ENCODE measurements at places on chromosomes 4 and X.

GRCh38 chr4:17117746-17118145 is 219.3 kb upstream of the LDB2 start:
- no peak for DNase-seq

GRCh38 chrX:45771560-45772340 is 571.1 kb upstream of the DIPK2B start:
- DNase-seq = no peak

DNA sequence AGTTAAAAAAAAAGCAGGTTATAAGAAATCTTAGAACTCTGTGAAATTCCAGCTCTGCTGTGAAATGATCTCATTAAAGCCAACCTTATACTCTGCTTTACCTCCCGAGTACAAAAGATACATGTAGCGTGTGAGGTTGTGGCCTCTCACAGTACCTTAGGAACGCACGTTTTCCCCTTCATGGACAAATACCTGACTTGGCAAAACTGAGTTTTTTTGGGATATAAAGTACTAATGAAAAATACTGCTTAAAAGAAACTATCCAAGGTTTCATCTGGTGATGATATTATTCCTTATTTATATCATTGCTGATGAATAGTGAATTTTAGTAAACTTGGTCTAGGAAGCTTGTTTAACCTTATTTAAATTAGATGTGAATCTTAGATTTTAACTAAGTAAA is 48.9 kb downstream of the WWC2 start:
- no peak for DNase-seq

DNA sequence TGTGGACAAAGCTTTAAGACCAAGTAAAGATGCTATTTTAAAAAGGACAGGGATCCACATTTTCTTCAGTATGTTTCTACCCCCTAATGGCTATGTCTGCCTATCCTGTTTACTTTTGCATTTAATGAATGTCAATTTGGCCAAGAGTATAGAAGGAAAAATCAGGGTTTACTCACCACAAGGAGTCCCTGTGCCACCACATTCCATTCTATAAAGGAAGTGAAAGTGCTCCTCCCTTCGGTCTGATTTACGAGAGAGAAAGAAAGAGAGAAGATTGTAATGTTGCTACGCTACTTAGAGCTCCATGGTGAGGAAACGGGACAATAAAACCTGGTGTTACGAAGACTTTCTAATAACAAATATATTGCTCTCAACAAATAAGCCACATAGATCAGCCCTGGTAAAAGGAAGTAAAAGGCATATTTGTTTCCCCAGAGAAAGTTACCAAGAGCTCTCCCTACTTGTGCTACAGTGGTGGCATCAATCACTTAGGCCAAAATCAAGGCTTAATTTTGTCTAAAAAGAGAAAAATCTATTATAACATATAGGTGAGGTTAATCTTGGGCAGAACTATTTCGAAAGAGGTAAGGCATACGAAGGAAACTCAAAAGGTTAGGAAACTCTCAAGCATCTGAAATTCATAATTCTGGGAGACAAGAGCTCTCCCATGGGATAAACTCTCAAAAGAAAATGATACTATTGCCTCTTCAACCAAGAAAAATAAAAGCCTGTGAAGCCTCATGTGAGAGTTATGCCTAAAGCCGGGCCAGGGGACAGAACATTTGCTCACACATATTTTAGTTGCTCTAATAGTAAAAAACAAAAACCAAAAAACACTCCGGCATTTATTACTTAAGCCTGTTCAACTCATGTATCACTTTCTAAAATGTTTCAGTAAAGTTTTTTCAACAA is 29.5 kb downstream of the TAPT1 start:
- peak; percentile 26 for DNase-seq

DNA sequence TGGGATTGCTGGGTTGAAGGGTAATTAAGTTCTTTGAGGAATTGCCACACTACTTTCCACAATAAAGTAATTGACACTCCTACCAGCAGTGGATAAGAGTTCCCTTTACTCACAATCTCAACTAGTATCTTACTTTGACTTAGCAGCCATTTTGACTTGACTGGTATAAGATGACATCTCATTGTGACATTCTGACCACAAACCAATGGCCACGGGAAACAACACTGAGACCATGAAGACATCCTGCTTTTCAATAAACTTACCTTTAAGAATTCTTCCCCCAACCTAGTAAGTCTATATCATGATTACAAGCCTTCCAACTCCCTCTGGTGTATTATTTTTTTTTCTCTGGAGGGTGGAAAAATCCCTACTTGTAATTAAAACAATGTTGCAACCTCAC is 66.9 kb upstream of the WDR1 start:
- no peak for DNase-seq

DNA sequence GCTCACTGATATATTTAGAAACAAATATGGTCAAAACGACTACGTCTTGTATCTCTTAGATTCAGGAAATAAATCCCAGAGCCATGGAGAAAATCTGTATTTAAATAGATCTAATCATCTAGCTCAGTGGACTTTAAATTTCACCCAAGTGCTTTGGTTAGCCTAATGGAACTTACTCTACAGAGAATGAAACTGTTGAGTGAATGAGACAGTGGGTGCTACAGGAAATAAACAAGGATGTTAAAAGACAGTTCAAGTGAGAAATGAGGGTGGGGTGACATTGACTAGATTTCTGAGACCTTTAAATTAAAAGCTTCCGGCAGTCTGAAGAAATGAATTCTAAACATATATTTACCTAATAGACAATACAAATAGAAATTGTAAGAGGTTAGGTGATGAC is 2197.0 kb downstream of the ARAP2 start:
- DNase-seq = no peak

DNA sequence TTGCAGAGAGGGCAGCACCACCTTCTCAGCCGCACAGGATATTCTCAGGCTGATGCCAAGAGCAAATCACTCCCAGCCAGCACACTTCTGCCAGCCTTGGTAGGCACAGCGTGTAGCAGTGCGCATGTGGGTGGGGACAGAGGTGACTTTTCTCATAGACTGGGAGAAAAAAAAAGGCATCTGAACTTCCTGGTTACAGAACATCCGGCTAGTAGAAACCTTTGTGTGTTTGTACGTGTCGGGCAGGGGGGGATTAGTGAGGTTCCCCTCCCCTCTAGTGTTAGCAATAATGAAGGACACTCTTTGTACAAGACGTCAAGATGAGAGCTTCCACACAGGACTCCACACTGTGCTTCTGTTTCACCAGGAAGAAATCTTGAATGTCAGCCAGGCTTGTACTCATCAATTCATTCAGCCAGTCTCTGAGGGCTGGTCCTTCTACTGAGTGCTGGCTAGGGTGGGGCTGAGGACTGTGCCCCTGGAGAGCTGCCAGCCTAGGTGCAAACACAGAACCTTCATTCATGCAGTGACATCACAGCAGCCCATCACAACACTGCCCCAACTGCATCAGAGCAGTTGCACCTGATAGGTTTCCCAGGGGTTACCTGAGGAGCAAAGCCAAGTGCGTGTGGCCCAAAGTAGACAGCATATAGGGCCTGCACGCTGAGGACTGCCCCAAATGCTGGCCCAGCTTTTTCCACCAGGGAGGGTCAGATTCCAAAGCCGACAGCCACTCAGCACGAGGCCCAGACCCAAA is 34.7 kb downstream of the SLC25A5 start:
- DNase-seq = no peak

- no peak for DNase-seq
These were observed 95.8 kb downstream of the SLIT2 start for GRCh38 chr4:20347531-20347930.

DNA sequence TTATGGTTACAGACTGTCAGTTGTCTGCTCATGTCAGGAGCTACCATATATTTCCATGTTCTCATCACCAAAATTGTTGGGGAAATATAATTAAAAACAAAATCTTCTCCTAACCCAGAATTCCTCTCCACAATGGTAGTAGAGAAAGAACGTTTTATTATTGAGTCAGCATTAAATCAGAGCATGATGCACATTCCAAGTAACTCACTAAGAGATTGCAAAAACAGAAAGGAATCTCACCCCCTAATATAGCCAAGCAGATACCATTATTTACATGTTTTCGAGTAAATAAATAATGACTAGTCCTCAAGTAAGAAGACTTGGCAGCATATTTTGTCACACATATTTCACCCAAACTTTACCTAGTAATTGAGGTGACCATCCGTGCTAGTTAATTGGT is 36.2 kb upstream of the ARHGEF6 start:
- DNase-seq = no peak

- DNase-seq = no peak
These were observed 48.3 kb upstream of the WDR1 start for GRCh38 chr4:10164877-10165283.

DNA sequence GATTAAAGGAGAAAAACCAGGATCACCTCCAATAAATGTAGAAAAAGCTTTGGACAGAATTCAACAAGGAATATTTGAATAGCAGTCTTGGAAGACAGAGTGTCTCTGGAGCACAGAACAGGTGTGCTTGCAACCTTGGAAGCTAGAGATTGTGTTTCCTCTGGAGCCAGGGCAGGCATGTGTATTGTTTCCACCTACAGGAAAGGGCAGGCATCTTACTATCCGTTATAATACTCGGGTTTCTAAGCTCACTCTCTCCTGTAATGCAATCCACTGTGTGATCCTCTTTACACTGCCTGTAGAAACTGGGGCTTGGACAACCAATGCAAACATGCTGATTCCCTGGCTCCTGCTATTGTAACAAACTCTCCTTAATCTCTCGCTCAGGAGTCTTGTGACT is 14.4 kb downstream of the CCDC110 start:
- DNase-seq = no peak

GRCh38 chrX:15882704-15883539 is 28.3 kb upstream of the AP1S2 start:
- no peak for DNase-seq

DNA sequence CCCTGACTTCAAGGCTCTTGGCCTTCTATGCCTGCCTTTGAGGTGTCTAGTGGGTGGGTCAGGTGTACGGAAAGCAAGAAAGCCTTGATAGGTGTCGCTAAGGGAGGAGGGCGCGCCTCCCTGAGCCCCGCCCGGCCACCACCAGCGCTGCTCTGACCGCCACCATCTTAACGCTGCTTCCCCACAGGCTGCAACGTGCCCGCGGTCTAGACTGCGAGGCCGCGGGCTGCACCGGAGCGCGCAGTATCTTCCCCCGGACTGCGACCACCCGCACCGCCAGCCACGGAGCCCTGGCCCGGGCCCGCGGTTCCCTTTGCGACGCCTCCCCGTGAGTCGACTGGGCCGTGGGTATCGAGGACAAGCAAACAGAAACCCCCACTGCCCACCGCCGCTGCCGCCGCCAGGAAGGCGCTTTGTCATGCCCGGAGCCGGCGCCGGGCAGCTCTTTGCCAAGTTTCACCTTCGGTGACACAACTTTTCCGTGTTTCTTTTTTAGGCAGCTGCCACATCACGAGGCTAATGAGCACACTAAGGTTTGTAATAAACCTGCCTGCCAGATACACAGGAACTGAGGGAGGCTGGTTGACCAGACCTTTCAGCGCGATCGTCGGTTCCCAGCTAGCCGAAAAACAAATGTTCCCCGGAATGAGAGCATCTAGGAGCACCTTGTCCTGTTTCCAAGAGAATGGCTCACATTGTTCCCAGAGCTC is 335.8 kb upstream of the F9 start:
- no peak for DNase-seq

DNA sequence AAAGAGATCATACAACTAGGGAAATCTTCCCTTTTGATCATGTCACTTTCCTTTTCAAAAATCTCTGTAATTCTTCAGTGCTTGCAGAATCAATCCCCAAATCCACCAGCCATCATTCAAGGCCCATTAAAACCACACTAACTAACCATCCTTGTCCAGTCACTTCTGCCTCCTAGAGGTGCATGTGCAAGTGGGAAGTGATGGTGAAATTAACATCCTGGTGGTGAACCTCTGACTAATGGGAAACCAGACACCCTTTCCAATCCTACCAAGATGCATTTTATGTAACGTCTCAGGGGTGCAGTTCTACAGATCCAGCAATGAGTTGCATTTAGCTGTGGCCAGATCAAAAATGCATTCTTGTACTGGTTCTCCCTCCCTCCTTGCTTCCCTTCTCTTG is 341.8 kb downstream of the RAPGEF2 start:
- no peak for DNase-seq

DNA sequence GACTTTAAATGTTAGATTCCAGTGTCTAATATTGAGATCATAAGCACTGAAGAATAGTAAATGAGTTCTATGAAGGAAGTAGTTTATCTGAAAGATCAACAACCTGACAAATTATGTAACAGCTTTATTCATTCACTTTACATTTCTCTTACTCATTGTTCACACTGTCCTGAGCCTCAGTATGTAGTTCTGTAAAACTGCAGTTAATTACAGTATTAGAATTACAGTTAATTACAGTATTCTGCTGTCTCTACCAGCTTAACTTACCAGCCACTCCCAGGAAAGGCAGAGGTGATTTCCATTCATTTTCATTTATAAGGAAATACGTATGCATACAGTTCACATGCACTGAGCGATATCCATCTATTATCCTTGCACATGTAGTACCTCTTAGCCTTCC is 32.7 kb downstream of the NFKB1 start:
- DNase-seq = no peak

GRCh38 chr4:99817309-99817890 is 773 bp downstream of the DAPP1 start:
- no peak for DNase-seq

DNA sequence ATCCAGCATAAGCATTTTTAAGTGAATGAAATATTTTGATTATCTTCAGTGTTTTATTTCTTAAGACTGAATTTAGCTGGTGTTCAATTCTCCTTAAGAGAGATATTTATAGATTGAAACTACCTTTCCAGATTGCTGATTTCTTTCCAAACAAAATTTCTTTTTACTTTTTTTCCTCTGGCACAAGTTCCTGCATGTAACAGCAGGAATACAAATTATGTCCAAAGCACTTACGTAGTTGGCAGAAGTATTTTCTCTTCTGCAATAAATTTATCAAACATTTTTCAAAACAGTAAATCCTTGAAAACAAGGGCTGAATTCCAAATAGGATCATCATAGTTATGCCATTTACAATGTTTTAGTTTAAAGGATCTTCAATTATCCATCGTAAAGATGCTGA is 412.6 kb downstream of the IQCM start:
- DNase-seq = no peak
